Neuronal stem cell (in vitro differentiated cells): ENCODE measurements at places on chromosomes 7 and 10.

- no peaks in the 10 kb centered on the region for H3K27me3 ChIP-seq
- no peak overlapping the region for H3K4me3 ChIP-seq
- H3K27ac ChIP-seq: no peak overlapping the region
Observed at GRCh38 chr7:66267249-66267648, 62.1 kb downstream of the TPST1 start.

DNA sequence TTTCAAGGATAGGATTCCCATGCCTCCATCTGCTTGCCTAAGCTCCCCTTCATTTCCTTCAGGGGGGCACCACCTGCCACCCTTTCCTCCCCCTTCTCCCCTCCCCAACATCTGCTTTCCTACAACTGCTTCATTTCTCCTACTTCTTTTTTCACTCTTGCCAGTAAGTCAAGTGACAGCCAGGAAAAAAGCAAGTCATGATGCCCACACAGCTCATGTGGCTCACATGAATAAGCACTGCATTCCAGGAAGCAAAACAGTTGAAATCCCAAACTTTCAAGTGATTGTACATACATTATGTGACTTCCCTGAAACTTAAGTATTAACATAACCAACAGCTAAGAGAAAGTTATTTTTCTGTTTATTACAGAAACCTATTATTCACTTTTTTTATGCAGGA lies 78.6 kb downstream of the TNS3 start:
- no peak for DNase-seq
- no peaks in the 10 kb centered on the region for H3K27me3 ChIP-seq
- H3K27ac ChIP-seq: no peak overlapping the region
- no peak overlapping the region for H3K4me3 ChIP-seq
- H3K4me1 ChIP-seq: peaks cover 54% of the 10 kb centered on the region

DNA sequence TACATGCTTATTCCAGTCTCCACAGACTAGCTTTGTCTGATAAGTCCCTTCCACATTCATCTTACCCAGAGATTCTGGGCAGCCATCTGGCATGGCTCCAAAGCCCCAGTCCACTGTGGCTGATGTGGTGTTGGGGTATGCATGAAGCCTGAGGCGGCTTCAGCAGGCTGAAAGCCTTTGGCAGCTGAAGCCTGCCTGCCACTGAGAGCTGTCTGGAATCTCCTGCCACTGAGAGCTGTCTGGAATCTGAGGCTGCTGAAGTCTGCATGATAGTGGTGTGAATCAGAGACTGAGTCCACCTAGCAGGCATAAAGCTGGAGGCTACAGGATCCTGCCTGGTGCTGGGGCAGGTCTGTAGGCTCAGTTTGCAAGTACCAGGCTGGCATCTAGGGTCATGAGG lies 87.1 kb downstream of the DYNC1I1 start:
- H3K4me1 ChIP-seq: no peaks in the 10 kb centered on the region
- no peaks in the 10 kb centered on the region for H3K27me3 ChIP-seq
- no peak for DNase-seq
- no peak overlapping the region for H3K27ac ChIP-seq
- H3K4me3 ChIP-seq: no peak overlapping the region
- H3K36me3 ChIP-seq: no peaks in the 10 kb centered on the region

GRCh38 chr7:23341846-23342598 lies 42.9 kb downstream of the MALSU1 start:
- no peak for DNase-seq
- H3K4me3 ChIP-seq: no peak overlapping the region
- H3K27ac ChIP-seq: no peak overlapping the region

DNA sequence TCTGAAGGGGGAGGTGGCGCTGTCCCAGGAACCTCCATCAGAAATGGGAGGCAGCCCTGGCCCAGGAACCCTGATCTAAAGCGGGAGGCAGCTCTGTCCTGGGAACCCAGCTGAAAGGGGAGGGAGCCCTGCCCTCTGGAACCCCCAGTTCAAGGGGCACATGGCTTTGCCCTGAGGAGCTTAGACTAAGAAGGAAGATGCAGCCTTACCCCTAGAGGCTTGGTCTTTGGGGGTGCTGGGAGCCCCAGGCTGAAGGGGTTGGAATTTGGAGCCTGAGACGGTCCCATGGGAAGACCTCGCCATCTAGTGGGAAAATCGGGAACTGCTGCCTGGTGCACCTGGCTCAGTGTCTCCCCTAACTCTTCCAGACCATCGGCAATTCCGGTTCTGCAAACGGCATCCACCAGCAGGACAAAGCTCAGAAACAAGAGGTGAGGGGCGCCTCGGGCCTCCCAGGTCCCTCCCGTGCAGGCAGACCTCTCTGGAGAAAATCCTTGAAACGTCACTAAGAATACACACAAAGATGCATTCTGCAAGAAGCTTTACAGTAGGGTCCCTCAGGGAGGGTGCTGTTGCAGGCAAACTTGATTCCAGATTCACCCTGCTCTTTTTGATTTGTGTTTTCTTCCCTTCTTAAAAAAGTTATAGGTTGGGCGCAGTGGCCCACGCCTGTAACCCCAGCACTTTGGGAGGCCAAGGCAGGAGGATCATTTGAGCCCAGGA lies 52.4 kb upstream of the GTF2IRD1 start:
- peaks cover 76% of the 10 kb centered on the region for H3K36me3 ChIP-seq
- DNase-seq: peak; percentile 79
- H3K27ac ChIP-seq: no peak overlapping the region
- no peaks in the 10 kb centered on the region for H3K4me1 ChIP-seq

- peaks cover 1% of the 10 kb centered on the region for H3K4me1 ChIP-seq
- H3K27me3 ChIP-seq: no peaks in the 10 kb centered on the region
- DNase-seq: peak; percentile 17
- H3K36me3 ChIP-seq: no peaks in the 10 kb centered on the region
- H3K27ac ChIP-seq: peak overlapping the region; percentile 97
Observed at GRCh38 chr7:23472956-23473843, 2.9 kb upstream of the IGF2BP3 start.

GRCh38 chr7:98984126-98984525 lies 105.8 kb downstream of the TRRAP start:
- H3K27me3 ChIP-seq: no peaks in the 10 kb centered on the region
- H3K4me1 ChIP-seq: no peaks in the 10 kb centered on the region
- H3K4me3 ChIP-seq: no peak overlapping the region
- DNase-seq: no peak
- H3K27ac ChIP-seq: no peak overlapping the region
- H3K36me3 ChIP-seq: peaks cover 100% of the 10 kb centered on the region

DNA sequence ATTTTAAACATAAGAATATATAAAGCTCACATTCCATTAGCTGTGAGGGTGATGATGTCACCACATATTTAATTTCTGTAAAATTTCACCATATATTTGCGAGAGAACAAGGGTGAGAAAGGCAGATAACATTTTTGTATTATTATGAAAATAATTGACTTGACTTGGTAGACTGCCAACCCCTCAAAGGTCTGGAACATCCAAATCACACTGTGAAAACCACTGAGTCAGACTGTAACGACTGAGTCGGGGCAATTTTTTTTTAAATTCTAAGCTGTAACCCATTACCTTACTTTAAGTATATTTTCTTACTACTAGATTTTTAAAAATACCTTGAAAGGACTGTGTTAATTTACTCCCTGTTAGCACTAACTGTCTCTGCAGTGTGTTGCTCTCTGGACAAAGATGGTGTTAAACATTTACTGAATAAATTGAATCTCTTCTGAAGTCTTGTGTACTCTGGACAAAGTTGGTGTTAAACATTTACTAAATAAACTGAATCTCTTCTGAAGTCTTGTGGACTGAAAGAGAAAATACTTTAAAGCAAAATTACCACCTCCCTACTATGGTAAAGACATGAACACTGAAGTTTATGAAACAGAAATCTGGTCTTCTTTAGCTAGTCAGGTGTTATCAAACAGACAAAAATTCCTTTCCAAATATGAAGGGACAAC lies 14.1 kb downstream of the PDZD8 start:
- peaks cover 3% of the 10 kb centered on the region for H3K36me3 ChIP-seq
- H3K27me3 ChIP-seq: no peaks in the 10 kb centered on the region
- H3K27ac ChIP-seq: no peak overlapping the region
- no peak overlapping the region for H3K4me3 ChIP-seq
- DNase-seq: no peak

DNA sequence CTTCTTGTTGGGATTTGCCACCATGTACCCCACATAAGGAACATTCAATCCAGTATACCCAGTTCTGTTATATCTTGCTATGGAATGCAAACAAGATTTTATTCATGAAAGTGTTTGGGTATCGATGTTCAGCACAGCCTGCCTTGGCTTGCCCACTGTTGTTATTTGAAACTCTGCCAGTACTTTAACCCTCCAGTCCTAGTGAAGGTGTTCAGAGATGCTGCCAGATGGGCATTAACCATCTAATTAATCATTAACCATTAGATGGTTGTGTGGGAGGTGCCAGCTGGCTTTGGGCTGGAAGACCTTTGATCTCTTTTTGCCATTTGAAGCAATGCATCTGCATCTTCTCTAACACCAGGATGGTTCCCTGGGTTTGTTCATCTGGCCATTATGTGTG lies 363.0 kb downstream of the SH2D4B start:
- no peaks in the 10 kb centered on the region for H3K27me3 ChIP-seq
- no peak overlapping the region for H3K4me3 ChIP-seq
- H3K36me3 ChIP-seq: no peaks in the 10 kb centered on the region

DNA sequence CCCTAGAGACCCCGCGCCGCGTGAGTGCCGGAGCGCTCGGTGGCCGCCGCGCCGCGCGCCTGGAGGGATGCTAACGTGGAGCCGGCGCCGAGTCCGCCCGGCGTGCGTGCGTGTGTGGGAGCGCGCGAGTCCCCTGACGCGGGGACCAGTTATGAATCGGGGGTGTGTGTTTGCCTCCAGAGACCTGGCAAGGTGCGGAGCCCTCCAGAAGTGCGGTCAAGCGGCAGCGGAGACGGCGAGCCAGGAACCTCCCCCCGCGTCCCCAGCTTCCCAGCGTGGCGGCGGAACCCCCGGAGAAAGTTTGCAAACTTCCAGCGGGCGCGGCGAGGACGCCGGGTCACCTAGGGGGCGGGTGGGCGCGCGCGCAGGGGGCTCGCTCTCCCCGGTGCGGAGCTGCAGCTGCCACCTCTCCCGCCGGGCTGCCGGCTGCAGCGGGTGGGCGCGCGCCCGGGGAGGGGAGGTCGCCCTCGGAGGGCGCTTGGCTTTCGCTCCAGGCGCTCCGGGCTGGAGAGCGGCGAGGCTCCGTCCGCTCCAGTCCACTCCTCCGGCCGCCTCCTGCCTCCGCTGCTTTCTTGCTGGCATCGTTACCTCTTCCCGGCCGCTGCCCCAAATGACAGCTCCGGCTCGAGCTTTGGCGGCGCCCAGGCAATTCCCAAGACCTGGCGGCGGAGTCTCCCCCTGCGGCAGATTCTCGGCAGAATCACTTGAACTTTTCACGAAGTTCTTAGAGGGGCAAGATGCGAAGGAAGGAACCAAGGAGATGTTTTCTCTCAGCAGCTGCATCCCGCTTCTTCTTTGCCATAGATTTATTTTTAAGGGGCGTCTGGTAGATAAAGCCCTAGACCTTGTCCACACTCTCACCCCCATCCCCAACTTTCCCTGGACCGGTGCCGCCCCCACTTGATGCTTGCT lies 2.3 kb upstream of the CREB5 start:
- H3K36me3 ChIP-seq: no peaks in the 10 kb centered on the region
- H3K27me3 ChIP-seq: no peaks in the 10 kb centered on the region
- H3K4me1 ChIP-seq: peaks cover 23% of the 10 kb centered on the region
- H3K4me3 ChIP-seq: peak overlapping the region; percentile 93

DNA sequence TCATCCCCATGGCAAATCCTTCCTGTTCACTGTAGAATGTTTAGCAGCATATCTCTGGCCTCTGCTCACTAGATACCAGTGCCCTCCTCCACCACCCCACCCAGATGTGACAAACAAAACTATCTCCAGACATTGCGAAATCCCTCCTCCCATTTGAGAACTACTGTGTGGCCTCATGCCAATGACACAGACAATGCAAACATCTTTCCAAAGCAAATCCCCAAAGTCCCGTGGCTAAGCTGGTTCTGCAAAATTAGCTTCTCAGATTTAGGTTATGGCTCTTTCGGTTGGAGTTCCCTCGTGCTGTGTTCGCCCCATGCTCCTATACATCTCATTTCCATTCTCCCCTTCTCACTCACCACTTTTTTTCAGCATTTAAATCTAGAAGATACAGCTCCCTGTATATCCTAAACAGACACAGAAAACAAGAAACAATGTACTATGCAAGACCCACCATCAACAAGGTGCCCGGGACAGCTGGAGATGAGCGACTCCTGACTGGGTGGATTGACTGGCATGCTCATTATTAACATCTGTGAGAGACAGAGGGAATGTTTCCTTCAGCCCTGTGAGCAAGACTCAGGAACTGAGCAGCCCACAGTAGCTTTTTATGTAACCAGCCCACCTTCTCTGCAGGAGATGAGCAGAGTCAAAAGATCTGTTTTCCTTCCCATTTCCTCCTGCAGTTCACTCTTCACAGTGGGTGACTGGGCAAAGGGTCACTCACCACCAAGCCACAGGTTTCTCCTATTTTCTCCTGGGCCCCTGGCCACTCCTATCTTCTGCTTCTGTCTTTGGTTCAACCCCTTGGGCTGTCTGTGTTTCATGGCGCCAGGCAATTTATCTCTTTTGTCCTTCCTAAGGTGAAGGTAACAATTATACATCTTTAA lies 225.7 kb upstream of the AOAH start:
- no peaks in the 10 kb centered on the region for H3K27me3 ChIP-seq
- H3K4me3 ChIP-seq: no peak overlapping the region
- no peak for DNase-seq
- H3K36me3 ChIP-seq: no peaks in the 10 kb centered on the region
- H3K27ac ChIP-seq: no peak overlapping the region

- H3K4me3 ChIP-seq: no peak overlapping the region
- H3K4me1 ChIP-seq: peaks cover 3% of the 10 kb centered on the region
- H3K27ac ChIP-seq: no peak overlapping the region
- H3K27me3 ChIP-seq: no peaks in the 10 kb centered on the region
- no peak for DNase-seq
Observed at GRCh38 chr7:48087349-48087748, 1.7 kb upstream of the UPP1 start.

- no peaks in the 10 kb centered on the region for H3K27me3 ChIP-seq
- no peak for DNase-seq
- H3K4me3 ChIP-seq: no peak overlapping the region
- H3K36me3 ChIP-seq: no peaks in the 10 kb centered on the region
Observed at GRCh38 chr7:40437936-40438634, 303.3 kb downstream of the SUGCT start.

DNA sequence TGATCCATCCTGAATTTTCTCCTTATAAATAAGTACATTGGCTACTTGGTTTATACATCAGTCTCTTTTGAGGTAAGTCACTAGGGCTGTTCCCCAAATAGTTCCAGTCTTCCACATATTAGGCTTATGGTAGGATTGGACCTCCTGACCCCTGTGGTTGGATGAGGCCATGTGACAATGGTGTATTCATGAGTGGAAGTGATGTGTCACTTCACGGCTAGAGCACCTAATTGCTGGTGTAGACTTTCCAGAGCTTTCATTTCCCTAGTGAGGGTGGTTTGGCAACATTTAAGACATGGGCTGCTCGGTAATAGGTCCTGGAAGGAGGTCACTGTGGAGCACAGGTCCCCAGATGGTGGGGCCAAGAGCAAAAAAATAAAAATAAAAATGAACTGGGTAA lies 141.2 kb upstream of the ABCB5 start:
- H3K4me1 ChIP-seq: peaks cover 1% of the 10 kb centered on the region
- no peaks in the 10 kb centered on the region for H3K27me3 ChIP-seq
- H3K36me3 ChIP-seq: no peaks in the 10 kb centered on the region
- H3K27ac ChIP-seq: no peak overlapping the region
- H3K4me3 ChIP-seq: no peak overlapping the region
- no peak for DNase-seq

GRCh38 chr7:11831736-11832495 lies at the start of gene THSD7A:
THSD7A (minus strand) TSS chr7:11832198; CDS start chr7:11831946, 252 bp downstream.
- H3K36me3 ChIP-seq: no peaks in the 10 kb centered on the region
- DNase-seq: peak; percentile 63
- peaks cover 4% of the 10 kb centered on the region for H3K4me1 ChIP-seq
- no peak within 1 kb of the TSS for H3K27ac ChIP-seq
- peaks cover 19% of the 10 kb centered on the region for H3K27me3 ChIP-seq
